SIG-M5 (cell line): ENCODE measurements at places on chromosomes 4 and X.

- no peak for DNase-seq
Observed at GRCh38 chr4:7466904-7467303, 32.2 kb upstream of the PSAPL1 start.

GRCh38 chrX:26262121-26262523 is 46.2 kb downstream of the MAGEB5 start:
- DNase-seq = no peak

GRCh38 chrX:69613946-69614345 is 2.0 kb upstream of the EDA start:
- no peak for DNase-seq

- DNase-seq = no peak
Observed at GRCh38 chrX:115713460-115713859, 152.5 kb downstream of the PLS3 start.

DNA sequence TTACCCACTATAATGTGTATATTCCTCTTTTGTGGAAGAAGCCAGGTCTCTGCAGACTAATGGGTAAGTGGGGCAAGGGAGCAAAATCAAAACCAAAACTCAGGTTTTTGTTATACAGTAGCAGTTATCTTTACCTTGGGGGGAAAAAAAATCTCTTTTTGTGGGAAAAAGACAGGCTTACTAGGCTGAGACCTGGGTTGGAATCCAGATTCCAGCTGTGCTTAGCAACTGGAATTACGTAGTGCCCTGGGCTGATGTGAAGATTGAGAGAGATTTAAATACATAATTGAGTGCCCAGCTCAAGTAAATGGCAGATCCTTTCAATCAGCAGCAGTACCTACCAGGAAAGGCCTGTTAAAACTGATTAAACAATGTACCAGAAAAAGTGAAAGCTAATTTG is 15.4 kb upstream of the SCD5 start:
- no peak for DNase-seq

DNA sequence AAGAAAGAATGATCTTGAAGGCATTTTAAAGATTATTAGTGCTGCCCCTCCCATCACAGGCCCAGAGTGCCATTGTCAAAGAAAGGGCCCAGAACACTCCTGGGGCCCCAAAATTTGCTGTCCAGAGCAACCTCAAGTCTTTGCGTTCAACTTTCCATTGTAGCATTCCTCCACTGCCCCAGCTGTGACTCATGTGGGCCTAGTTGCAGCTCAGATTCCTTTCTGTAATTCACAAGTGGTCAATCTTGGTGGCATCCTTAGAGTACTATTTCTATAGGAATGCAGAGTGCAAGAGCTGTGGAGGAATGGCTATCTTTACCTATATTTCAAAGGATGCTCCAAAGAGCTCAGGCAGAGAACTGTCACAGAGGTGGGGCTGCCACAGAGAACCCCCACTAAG is 1500.8 kb upstream of the IGFBP7 start:
- no peak for DNase-seq

DNA sequence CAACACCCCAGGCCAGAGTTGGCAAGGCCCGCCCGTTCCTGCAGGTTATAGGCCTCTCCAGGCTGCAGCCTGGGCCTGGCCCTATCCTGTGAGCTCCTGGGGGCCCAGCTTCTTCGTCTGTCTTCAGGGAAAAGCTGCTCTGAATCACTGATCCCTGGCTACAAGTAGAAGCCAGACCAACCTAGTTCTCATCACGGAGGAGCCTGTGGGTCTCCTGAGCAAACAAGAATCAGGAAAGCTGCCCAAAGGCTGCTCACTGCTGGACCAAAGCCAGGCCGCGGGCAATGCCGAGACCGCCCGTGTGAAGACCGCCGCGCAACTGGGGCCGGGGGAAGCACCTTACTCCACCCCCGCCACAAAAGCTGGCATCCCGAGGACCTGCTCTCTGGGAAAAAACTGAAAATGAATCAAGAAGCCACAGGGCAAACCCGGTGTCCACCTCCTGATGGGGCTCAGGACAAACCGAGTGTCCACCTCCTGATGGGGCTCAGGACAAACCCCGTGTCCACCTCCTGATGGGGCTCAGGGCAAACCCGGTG is 12.8 kb downstream of the CTBP1 start:
- no peak for DNase-seq

DNA sequence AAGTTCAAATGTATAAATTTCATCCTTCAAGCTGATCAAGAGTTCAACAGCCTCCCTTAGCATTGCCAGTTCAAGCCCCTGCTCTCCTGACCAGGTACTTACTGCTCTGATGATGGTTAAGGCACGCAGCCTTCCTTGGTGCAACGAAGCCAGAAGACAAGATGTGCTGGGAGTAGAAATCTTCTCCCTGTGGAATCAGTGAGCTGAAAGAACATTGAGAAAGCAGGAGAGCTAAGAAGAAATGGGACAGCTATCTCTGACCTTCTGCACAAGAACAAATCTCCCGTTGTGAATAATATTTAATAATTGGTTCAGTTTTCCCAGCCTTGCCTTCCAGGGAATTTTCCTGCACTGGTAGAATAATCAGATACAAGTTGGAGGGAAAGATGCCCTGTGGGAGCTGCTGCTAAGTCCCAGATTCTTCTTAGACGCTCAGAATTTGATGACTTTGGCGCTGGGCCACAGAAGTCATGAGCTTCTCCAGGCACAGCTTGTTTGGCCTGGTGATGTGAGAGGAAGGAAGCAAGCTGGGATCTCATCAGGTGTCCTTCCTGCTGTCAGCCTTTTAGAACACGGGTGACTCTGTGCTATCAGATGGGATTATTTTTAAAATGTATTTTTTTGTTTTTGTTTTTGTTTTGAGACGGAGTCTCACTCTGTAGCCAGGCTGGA is 77.8 kb downstream of the CD38 start:
- no peak for DNase-seq

- DNase-seq = no peak
Observed at GRCh38 chr4:96186593-96186992, 346.7 kb downstream of the PDHA2 start.

GRCh38 chr4:122914292-122914904 is 8.0 kb downstream of the NUDT6 start:
- DNase-seq = no peak

DNA sequence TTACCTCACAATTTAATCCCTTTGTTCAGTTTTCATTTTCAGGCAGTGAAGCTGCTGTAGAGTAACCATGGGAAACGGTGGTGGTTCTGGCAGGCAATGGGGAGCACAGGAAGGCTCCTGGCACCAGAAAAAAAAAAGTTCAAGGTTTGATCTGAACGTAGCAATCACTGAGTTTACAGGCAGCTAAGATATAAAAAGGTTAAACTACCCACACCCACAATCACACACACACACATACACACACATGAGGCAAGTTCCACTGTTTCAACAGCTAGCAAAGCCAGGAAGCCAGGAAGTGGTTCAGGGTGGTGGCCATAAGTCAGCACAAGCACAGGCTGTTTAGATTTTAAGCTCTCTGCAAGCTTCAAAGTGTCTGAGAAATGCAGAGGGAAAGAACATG is at the start of gene SULT1B1:
Gene SULT1B1, minus strand, starts transcription at position 166 of the 400 bp plus-strand sequence. CDS start 5,403 bp downstream, outside the sequence.
- DNase-seq = no peak

DNA sequence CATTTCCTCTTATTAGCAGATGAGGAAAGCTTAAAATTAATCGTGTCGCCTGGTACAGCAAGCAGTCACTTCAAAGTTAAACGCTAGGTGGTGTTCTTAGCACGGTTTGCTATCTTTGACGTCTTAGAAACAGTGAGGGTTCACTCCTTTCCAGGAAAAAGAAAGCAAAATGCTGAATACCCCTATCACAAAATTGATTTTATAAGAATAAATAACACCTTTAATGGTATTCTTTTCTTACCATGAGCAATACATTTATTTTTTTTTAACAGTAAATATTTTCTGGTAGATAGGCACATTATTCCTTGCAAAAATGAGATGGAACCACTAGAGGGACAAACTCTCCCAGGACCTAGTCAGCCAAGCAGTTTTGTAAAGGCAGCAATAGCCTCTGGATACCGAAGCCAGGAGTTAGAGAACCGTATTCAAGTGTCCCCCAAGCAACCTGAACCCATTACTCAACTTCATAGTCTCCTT is 153.9 kb downstream of the KDR start:
- DNase-seq = no peak

DNA sequence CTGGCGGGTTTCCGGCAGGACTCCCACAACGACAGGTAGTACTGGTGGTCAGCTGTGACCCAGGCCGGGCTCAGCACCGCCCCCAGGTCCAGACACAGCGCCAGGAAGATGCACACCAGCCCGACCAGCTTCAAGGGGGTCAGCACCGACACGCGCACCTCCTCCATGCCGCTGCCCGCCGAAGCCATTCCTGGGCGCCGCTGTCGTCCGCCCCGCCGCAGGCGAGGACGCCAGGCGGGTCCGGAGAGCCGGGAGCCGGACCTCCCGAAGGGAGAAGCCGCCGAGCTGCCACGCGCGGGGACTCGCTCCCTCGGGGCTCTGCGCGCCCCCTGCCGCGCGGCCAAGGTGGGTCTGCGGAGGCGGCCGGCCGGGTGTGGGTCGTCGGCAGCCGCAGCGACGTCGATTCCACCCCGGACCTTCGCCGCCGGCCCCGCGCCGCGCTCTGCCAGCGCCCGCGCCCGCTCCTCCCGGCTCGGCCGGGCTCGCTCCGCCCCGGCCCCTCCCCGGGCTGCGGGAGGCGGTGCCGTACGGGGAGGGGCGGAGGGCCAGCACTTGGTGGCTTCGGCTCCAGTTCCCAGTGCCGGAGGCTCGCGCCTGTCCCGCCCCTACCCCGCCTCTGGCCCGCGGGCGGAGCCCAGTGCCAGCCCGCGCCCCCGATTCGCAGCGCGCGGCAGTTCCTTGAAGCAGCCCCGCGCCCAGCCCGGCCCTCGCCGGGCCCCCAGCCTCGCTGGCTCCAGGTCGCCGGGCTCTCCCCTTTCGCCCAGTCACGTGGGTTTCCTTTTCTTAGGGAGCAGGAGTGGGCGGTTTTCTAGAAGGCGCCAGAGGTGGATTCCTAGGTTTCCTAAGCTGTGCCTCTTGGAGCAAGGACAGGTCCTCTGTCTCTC is at the start of gene TMEM47:
Gene TMEM47, minus strand, starts transcription at position 444 of the 884 bp plus-strand sequence. Its CDS starts 256 bp downstream, at position 188.
- no peak for DNase-seq
